NCI-H1417 treated with DMSO at 0.1 percent for 48 hours (cell line): ENCODE measurements at places on chromosomes 2 and 18.

GRCh38 chr18:62729487-62730386, 14.4 kb downstream of the PHLPP1 start:
- no peak for DNase-seq

- no peak for DNase-seq
Measured at GRCh38 chr2:53785366-53785765, 1.4 kb downstream of the ASB3 start.

DNA sequence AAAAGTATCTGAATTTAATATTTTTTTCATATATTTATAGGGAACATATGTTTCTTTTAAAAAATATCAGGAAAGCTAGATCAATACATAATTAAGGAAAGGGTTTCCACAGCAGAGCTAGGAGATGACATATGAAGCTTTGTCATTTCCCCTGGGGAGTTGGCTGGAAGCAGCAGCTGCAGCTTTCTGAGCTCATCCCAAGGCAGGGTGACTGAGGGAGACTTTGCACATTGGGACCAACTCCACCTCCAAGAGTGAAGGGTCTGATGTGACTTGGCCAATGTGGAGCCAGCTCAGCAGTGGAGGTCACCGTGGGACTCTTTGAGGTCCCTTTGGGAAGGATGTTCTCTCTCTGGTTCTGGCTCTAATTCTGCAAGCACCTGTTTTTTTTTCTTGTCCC, 315.1 kb downstream of the RDH14 start:
- no peak for DNase-seq

- DNase-seq: no peak
Measured at GRCh38 chr2:174585657-174586252, 11.8 kb downstream of the WIPF1 start.

GRCh38 chr2:224887141-224887540, 155.1 kb downstream of the DOCK10 start:
- no peak for DNase-seq

- DNase-seq: no peak
Measured at GRCh38 chr18:2538236-2538635, 33.1 kb downstream of the METTL4 start.

DNA sequence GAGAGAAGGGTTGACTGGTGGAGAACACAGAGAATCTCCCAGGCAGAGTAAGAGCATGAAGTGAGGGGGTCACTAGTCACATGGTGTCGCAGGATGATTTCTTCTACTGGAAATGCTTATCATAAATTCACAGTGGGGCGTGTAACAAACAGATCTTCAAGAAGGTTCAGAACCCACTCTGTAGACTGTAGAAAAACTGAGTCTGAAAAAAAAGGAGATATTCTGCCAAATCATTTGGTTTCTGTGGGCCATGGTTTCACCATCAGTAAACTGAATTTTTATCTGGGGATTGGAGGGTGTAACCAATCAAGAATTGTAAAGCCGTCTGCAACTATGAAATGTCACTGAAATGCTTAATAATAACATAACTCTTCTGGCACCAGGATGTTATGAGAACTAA, 15.0 kb downstream of the TPGS2 start:
- DNase-seq: no peak

GRCh38 chr18:25166113-25166512, 185.9 kb downstream of the ZNF521 start:
- DNase-seq: no peak

DNA sequence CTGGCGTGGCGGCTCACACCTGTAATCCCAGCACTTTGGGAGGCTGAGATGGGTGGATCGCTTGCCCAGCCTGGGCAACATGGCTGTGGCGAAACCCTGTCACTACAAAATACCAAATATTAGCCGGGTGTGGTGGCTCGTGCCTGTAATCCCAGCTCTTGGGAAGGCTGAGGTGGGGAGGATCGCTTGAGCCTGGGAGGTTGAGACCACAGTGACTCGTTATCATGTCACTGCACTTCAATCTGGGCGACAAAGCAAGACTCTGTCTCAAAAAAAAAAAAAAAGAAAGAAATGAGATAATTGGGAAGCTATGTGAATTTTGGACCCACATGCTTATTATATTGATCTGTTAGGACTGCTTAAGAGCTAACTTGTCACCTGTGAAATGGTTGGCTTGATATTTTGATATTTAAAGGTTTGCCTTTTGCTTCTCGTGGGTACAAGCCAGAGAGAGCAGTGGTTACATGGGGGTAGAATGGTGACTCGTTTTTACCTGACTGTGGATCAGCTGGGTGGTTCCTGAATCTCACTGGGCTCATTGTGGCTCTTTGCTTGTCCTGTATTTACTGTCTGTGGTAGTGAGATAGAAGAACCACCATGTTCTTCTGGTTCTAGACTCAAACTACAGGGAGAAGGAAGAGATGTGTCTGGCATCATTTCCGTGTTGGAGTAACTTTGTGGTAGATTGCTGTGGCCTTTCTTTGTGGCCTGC, 28.9 kb downstream of the ZNF532 start:
- DNase-seq: no peak
